ENCODE measurements at places on chromosomes 4 and X.

DNA sequence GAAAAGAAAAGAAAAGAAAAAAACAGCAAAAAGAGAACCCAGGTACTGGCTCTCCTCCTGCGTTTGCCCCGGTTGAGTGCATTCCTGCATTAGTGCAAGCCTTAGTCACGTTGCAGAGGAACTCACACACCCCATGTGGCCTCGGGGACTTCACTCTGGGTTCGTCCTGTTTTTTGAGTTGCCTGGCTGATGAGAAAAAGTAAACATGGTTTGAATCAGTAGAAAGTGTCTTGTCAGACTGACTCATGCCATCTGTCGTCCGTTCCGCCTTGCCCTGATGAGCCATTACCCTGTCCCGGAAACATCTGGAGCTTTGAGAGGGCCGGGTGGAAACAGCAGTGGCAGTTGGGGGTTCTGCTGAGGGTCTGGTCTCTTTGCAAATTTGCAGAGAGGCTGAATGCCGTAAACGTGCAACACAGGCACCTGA lies 16.3 kb downstream of the CD99 start:
- DNase-seq, result peak; percentile 86

DNA sequence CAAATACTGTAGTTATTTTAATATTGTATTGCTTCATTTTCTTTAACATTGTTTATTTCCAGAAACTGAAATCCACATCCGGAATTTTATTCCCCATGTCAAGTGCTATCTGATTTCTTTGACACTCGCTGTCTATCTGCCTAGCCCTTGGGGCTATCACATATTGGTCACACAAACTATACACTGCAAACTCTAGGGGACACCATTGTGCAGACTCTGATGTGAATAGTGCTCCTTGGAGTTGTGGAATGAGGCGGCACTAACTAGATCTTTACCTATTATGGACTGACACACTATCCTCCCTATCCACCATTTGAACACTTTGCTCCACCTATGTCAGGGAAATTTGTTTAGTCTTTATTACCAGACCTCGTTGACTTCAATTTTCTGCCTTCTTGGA lies 534.5 kb downstream of the GLUD2 start:
- DNase-seq, result no peak

DNA sequence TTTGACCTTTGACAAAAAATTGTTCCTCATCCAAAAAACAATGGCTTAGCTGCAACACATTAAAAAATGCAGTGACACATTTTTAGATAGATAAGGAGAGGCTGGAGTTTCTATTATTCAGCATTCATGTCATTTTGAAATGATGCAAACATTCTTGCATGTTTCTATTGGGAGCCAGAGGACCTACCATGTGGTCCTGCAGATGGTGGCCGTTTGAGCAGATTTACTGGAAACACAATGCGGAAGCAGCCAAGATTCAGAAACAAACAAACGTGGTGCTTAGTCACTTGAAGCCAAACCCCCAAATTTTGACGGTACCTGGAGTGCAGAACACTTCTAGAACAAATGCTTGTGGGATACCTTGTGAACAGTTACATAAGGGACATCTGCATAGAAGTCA lies 456.7 kb downstream of the PCDH18 start:
- no peak for DNase-seq

- no peak for DNase-seq
Observed at GRCh38 chr4:22435652-22436051, 80.2 kb downstream of the ADGRA3 start.

Measured in fibroblast of lung (primary cell).